ENCODE measurements at places on chromosomes 11 and 22. TPM values are rescaled to one million over a fixed set of nuclear protein-coding genes. Genes with fewer than 3 reads are reported as not detected.
A peak's percentile ranks its signal among the peaks of the same experiment; 100 is the strongest.

DNA sequence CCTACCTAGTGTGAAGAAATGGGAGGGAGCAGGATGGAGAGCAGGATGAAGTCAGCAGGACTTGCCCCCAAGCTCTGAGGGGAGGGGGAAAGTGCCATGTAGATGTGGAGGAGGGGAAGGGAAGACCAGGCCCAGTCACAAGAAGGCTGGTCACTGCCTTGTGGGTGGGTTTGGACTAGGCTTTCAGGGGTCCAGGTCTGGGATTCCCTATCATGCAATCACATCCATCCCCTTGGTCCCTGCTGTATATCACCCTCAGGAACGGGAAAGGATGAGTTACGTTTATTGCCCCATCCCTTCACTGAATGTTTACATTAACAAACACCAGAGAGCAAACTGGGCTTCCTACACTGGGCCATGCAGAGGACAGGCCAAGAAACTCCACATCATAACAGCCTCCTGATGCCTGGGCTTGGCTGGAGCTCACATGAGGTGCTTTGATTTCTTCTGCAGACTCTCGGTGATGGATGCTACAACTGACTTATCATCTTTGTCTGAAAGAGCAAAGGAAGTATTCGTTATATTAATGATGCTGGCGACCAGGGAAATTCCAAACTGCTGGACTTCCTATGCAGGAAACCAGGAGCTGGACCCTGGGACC is 5.6 kb downstream of the TMEM86A start:
- no peak for DNase-seq

GRCh38 chr11:30023074-30023473 is 6.2 kb upstream of the KCNA4 start:
- DNase-seq = no peak

GRCh38 chr11:94638902-94639373 is 71.8 kb downstream of the PIWIL4 start:
- DNase-seq = peak; percentile 25

DNA sequence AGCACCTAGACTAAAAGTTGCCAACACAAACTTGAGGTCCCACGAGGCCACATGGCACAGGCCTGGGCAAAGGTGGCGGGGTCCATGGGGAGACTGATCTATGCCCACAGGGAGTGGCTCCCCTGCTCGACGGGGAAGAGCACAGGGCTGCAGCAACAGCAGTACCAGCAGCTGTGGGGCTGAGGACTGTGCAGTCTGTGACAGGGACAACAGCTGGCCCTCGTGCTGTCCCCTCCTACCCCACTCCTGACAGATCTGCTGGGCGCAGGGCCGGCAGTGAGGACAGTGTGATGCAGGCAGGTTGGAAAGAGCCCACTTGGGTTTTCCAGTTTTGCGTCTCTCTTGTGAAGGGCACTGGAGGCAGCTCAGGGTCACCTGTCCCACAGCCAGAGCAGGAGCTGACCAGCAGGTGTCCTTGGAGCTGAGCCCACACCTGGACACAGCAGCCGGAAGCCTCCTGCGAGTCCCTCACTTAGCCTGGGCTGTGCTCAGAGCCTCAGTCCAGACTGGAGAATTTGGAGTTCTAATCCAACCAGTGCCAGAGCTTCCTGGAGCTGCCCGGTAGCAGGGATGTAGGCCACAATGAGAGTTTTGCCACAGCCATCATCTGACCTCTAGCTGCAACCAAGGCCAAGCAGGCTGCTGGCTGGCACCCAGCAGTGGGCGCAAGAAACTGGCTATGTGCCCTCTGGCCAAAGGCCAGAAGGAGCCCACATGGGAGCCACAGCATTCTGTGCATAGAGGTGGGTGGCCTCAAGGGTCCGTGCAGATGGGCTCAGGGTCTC is 3.6 kb upstream of the GAS2L1 start:
- no peak for DNase-seq

DNA sequence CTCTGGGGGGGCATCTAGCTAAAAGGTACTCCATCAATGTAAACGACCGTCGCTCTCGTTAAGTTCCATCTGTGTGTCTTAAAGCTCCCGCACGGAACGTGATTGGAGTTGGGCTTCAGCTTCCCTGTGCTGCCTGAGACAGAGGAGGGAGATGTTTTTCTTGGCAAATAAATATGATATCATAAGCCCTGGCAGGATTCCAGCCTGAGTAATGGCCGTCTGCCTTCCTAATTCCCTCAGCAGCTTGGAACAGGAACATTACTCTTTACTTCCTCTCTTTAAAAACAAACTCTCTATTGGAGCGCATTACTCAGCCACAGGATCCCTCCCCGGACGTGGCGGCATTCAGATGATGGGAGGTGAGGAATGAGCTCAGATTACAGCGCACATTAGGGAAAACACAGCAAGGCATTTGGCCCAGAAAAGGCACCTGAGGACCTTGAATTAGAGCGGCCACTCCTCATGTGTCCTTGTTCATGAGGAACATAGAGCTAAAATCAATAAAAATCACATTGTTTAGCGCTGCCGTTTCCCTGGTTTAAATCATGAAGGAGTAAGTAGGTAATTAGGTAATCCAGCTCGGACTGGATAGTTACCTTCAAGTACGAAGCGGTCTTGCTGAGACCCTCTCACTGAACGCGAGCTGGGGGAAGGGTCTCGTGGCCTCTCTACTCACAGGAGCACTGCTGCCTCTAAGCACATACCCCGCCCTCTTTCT is 230.4 kb downstream of the ST3GAL4 start:
- DNase-seq = peak; percentile 87

GRCh38 chr11:64531906-64532312 is 59.1 kb upstream of the SLC22A12 start:
- no peak for DNase-seq

DNA sequence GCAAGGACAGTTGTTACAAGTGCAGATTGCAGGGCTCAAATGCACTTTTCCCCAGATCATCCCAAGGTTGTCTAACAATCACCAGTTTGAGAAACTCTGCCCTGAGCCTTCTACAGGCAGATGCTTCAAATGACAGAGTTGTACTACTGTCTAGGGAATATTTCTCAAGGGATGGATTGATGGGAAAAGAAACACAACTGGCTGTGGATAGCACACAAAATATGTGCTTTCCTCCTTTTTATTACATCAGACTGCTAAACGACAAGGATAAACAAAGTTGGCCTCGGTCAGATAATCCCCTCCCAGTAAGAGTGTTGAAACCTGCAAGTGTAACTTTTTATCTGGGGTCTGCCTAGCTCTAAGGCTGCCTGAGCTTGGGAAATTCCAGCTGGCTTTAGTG is 46.6 kb upstream of the SORL1-AS1 start:
- DNase-seq = no peak

DNA sequence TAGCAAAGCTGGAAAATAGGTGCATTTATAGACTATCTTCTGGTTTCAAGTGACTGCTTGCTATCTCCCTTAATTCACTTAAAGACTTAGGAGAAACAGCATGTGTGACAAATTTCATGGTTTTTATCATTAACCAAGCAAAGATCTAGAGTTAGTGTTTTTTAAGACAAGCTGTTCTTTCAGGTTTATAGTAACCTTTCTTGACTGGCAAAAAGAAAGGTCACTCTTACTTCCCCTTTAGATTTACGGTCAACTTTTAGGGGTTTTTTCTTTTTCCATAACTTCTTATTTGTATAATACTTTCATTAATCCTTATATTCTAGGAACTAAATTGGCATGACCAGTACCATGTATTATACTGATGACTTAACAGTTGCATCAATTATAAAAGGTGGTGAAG is 46.6 kb downstream of the KDM2A start:
- no peak for DNase-seq

DNA sequence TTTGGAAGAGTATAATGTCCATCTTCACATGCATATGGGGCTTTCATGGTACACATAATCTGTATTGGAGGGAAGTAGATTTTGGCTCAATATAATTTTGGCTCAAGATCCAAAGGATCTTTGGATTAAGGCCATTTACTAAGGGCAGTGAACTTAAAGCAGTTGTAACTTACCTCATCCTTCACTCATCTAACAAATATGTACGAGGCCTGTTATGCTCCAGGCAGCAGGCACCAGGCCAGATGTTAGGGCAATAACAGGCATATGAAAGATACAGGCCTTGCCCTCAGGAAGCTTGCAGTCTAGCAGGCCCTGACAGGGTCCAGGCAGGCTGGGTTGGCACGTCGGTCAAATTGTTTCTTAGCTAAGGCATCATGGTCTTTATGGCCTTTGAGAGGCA is 44.6 kb downstream of the LIF start:
- no peak for DNase-seq

GRCh38 chr11:19283991-19284390 is 43.2 kb upstream of the E2F8 start:
- no peak for DNase-seq

- DNase-seq = no peak
Observed at GRCh38 chr11:74725701-74726100, 5.5 kb downstream of the CHRDL2 start.

GRCh38 chr11:2844116-2844842 is 41.3 kb downstream of the CDKN1C start:
- DNase-seq = no peak

GRCh38 chr22:50074551-50075530 is 10.4 kb downstream of the MLC1 start:
- no peak for DNase-seq

GRCh38 chr11:124846070-124846673 is 19.1 kb upstream of the ROBO3 start:
- DNase-seq = no peak

GRCh38 chr11:114044042-114044871 is 15.3 kb upstream of the ZBTB16 start:
- DNase-seq = no peak

GRCh38 chr11:126711977-126712625 is 288.5 kb downstream of the KIRREL3 start:
- no peak for DNase-seq

GRCh38 chr11:133906241-133906640 is 50.5 kb downstream of the IGSF9B start:
- no peak for DNase-seq

DNA sequence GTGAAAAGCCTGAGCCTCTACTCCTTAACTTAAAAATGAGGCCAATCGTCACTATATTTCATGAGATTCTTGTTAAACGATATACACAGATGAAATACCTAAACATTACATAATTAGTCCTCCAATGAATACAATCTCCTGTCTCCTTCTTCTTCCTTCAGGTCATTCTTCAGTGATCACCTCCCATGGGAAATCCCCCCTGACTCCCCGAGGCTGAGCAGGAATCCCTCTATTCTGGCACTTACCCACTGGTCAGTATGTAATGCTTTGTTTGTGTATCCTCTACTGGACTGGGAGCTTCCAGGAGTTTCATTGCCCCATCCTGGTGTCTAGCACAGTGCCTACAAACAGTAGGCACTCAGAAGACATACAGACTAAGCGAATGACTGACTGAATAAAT is 52.3 kb downstream of the RAB38 start:
- DNase-seq = no peak

DNA sequence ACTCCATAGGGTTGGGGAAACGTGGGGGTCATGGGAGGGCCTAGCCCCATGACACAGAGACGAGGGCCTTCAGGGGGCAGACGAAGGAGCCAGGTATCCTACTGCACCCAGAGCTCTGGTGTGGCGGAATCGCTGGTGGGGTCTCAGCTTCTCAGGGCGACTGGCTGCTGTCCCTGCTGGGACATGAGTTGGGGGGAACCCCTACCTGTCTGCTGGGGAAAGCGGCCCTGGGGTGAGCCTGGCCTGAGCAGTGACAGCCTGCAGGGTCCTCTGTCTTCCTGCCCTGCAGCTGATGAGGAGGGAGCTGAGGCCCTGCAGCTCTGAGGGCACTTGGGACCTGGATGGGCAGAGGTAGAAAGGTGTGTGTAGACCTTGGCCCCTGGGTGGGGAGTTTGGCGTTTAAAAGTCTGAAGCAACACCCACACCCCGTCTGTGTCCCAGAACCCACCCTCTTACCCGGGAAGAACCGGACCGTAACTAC is 33.6 kb upstream of the GRAMD4 start:
- no peak for DNase-seq

- DNase-seq = peak; percentile 31
Observed at GRCh38 chr11:102046841-102047240, 396 bp upstream of the CFAP300 start.

DNA sequence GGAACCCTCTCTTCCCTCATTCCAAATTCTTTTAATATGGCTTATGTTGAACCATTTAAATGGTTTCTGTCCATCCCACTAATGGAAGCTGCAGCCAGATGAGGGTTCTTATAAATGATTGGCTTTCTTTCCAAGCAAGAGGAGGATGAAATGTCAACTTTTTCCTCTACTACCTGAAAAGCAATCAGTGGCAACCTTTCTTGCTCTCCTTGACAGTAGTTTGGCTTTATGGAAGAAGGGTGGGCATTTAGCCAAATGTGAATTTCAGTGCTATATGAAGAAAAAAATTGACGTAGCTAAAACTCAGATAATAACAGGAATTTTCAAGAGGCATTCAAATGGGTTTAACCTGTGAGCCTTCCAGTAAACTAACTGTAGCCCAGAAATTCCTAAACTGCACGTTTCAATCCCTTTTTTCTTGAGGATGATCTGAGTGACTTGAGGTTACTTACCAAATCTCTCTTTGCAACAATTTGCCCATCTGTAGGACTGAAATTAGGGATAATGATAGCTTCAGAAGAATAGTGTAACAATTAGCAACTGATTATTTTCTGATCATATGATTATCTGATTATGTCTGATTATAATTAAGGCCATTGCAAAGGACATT is 90.9 kb downstream of the EXT2 start:
- DNase-seq = no peak

DNA sequence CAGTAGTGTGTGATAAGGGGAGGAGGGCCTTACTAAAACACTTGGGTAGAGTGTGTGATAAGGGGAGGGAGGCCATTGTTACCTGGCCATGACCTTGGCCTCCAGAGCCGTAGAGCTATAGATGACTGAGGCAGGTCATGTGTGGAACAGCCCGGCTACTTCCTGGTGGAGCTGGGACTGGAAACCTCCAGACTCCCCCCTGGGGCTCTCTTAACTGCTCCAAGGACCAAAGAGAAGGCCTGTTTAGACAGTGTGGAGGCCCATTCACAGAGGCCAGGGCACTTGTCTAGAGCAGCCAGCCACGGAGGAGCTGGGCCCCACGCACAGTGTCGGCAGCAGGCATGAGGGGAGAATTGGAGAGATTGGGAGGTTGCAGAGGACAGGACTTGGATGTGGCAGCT is 12.5 kb upstream of the MICALL1 start:
- DNase-seq = no peak

DNA sequence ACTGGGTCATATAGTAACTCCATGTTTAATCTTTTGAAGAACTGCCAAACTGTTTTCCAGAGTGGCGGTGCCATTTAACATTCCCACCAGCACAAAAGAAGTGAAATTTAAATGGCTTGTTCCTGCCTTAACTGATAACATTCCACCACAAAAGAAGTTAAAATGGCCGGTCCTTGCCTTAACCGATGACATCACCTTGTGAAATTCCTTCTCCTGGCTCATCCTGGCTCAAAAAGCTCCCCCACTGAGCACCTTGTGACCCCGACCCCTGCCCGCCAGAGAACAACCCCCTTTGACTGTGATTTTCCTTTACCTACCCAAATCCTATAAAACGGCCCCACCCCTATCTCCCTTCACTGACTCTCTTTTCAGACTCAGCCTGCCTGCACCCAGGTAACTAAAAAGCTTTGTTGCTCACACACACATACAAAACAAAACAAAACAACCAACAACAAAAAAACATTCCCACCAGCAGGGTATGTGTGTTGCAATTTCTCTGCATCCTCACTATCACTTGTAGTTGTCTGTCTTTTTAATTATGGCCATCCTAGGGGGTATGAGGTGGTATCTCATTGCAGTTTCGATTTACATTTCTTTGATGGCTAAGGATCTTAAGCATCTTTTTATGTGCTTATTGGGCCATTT is 109.0 kb downstream of the FAR1 start:
- no peak for DNase-seq

FCHSD2 gene
- polyA plus RNA-seq = 30.3 TPM

MMP3 gene
- polyA plus RNA-seq = 59.4 TPM

OR2AT4 gene
- polyA plus RNA-seq = not detected

ACR gene
- polyA plus RNA-seq = not detected

TM7SF2 gene
- 5.0 TPM for polyA plus RNA-seq

CHRDL2 gene
- polyA plus RNA-seq = not detected

GAL3ST1 gene
- polyA plus RNA-seq = not detected

SLC37A2 gene
- 0.75 TPM for polyA plus RNA-seq

Measured in BJ (cell line).